NCI-H1930 (cell line): ENCODE measurements at places on chromosomes 6 and 20.

GRCh38 chr6:32396028-32396427, 11.0 kb downstream of the BTNL2 start:
- no peak for DNase-seq

DNA sequence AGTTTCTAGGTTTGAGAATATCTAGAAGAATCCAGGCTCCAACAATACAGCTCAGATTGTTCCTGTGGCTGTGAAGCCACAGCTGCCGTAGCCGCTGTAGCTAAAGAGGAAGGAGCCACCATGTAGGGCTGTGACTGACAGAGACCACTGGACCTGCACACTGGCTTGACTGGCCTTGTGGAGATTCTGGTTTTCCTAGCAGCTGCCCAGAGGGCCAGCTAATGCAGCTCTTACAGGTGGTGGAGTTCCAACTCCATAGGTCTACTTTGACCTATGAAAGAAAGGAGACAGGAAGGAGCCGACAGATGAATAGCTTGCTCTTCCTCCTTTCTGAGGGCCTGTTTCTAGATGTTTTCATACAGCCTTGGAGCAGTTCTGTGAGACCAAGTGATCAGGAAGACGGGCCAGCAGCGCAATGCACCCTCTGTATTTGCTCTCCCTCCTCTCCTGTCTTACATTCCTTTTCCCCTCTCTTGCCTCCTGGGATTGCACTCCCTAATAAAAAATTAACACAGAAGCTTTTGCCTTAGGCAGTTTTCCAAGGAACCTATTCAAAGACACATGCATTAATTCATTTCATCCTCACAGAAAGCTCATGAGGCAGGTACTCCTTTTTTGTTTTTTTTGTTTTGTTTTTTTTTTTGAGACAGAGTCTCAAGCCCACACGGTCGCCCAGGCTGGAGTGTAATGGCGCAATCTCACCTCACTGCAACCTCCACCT, 51.8 kb upstream of the MYB start:
- no peak for DNase-seq

GRCh38 chr6:155883334-155883731, 427.7 kb upstream of the NOX3 start:
- no peak for DNase-seq

DNA sequence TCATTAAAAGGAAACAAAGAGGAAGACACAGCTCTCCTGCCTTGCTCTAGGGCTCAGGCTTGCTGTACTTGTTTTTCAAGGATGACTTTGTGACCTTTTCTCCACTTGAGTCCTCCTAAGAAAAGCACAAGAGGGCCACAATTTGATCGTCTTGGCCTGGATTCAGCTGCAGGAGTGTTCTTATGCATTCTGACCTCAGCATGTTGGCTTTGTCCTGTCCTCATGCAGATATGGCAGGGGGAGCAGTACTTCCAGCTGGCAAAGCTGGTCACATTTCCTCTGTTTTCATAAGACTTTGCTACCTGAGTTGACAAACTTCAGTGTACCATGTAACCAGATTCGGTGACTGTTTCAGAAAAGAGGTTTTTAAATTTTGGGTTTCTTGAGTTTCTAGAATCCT, 30.8 kb downstream of the KDM1B start:
- DNase-seq = no peak

GRCh38 chr20:676967-677366, 1.4 kb upstream of the SCRT2 start:
- no peak for DNase-seq

- DNase-seq = no peak
These were observed 84.7 kb downstream of the TRMT6 start for GRCh38 chr20:5865604-5866003.

DNA sequence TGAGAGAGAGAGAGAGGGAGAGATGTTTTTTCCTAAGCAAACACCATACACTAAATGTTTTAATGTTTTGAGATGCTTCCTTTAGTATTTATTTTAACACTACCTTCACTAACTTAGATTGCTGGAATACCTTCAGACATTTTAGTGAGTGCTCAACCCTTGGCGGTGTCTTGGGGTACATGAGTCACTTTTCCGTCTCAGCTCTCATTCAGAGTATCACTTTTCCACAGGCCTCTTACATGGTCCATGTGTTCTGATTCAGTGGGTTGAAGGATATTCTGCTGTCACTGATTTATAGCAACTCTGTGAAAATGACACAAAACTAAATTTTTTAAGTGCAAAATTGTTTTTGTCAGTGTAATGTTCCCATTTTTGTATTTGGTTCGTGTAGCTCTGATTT, 217.9 kb downstream of the CLVS2 start:
- DNase-seq = no peak

- DNase-seq = no peak
These were observed 1.0 kb downstream of the PXDC1 start for GRCh38 chr6:3750317-3751076.

DNA sequence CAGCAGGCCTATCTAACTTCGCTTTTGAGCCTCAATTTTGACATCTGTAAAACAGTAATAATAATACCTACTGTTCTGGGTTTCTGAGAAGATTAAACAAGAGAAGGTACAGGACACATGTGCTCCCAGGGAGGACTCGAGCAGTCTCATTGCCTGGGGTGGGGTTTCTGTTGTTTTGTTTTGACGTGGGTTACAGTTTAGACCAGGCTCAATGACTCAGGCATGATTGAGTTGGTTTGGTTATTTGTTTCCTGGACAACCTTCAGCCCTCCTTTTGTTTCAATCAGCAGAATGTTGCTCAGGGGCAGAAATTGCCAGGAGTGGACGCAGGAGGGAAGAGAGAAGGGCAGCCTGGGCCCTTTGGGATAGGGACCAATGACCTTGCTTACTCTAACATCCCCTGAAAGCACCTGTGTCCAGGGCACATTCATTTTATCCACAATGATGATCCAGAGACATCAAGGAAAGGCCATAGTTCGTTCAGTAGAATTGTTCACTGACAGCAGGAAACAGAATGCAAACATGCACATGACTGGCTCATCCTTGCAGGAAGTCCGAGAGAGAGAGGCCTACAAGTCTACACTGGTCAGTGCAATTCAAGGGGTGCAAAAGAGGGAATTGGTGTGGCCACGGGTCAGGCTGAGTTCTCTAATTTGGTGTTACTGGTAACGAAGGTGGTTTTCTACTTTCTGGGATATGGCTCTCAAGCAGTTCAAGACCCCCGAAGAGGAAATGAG, 74.5 kb upstream of the MRPS10 start:
- no peak for DNase-seq

- DNase-seq = no peak
These were observed 234.4 kb downstream of the CENPW start for GRCh38 chr6:126574301-126574700.

DNA sequence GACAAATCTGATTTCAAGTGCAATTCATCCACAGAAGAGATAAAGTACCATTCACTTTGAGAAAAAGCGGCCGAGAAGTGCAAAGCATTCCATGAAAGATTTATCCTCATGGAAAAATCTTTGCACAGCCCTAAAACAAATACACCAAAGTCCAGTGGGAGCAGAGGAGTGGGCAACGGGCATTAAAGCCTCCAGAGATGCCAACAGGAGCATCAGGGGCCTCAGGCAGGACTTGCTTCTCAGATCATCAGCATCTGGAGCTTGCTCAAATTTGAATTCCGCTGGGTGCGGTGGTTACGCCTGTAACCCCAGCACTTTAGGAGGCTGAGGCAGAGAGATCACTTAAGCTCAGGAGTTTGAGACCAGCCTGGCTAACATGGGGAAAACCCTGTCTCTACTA, 110.7 kb upstream of the NFATC2 start:
- DNase-seq = no peak

DNA sequence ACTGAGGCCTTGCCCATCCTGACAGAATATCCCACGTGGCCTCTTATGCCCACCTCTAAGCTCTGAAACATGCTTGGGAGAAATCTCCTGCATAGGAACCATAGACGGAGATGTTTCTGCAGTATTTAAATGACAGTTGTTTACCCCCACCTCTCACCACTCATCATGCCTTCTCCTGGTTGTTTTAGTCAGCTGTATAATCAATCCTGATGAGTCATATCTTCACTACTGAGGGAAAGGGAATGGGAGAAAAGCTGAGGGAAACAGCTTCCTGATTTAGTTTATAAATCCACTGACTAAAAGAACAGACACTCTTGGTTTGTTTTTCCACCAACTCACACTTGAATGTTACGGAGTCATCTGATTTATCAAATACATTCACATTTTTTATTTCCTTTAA, 113.2 kb upstream of the TENT5A start:
- no peak for DNase-seq

DNA sequence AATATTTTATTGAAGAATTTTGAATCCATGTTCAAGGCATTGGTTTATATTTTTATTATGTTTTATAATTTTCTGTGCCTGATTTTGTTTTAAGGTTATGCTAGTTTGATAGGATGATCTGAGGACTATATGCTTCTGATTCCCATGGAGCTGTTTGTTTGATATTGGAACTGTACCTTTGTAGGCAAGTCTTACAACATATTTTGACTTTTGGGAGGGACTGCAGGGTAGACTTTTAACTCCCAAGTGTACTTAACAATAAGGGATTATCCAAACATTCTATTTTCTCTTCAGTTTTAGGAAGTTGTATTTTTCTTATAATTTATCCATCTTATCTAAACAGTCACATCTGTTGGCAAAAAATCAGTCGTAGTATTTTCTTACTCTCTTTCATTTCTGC, 82.6 kb downstream of the HIVEP1 start:
- DNase-seq = no peak

DNA sequence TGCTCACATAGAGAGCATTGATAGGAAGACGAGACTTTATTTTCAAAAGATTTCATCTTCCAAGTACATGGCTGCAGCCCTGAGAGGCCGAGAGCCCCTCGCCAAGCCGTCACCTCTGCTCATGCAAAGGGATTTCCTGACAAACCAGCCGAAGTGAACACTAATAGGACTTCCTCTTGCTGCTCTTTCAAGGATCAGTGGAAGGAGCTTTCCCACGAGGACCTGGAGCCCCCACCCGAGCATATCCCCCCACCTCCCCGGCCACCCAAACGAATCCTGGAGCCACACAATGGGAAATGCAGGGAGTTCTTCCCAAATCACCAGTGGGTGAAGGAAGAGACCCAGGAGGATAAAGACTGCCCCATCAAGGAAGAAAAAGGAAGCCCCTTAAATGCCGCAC, 69.3 kb downstream of the PTPN1 start:
- DNase-seq = no peak

DNA sequence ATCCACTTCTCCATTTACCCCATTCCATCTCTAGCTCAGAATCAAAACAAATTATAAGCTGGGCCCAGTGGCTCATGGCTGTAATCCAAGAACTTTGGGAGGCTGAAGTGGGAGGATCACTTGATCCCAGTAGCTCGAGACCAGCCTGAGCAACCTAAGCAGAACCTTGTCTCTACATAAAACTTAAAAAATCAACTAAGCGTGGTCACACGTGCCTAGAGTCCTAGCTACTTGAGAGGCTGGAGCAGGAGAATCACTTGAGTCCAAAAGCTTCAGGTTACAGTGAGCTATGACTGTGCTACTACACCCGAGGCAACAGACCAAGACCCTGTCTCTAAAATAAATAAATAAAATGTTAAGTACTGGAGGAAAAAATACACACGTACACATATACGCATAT, 74.7 kb upstream of the RUNX2 start:
- no peak for DNase-seq

- no peak for DNase-seq
These were observed 2.1 kb upstream of the ECHDC1 start for GRCh38 chr6:127345521-127345920.

- DNase-seq = no peak
These were observed 48.4 kb downstream of the RNGTT start for GRCh38 chr6:88914895-88915598.

- no peak for DNase-seq
These were observed 136.8 kb downstream of the OLIG3 start for GRCh38 chr6:137357263-137357947.

GRCh38 chr6:49423817-49424216, 39.2 kb downstream of the MMUT start:
- no peak for DNase-seq

GRCh38 chr6:39543095-39543494, 182.1 kb downstream of the KIF6 start:
- no peak for DNase-seq

- no peak for DNase-seq
These were observed 207.6 kb downstream of the OGFRL1 start for GRCh38 chr6:71496018-71496721.

DNA sequence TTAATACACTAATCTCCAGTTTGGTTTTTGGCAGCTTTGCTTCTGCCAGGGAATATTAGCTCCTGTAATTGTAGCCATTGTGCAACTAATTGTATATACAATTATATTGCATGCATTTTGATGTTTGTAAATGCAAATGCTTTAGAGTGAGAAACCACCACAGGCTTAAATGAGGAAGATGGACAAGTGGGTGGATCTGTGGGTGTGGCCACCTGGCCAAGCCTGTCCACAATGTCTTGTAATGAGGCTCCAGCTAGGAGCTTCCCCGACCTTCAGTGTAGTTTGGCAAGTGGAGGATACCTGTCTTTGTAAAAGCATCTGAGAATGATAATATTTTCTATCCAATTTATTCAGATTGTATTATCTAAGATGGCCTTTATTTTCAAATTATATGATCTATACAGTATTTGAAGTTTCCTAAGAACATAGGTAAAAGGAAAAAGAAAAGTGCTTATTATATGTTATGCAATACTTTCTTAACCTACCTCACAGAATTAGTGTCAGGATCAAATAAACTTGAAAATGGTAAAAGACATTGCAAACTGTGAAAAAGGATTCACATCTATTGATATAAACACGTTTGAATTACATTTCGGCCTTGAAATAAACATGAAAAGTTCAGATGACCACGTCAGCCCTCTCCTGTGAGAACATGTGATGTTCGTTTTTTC, 49.3 kb upstream of the ARID1B start:
- DNase-seq = no peak

DNA sequence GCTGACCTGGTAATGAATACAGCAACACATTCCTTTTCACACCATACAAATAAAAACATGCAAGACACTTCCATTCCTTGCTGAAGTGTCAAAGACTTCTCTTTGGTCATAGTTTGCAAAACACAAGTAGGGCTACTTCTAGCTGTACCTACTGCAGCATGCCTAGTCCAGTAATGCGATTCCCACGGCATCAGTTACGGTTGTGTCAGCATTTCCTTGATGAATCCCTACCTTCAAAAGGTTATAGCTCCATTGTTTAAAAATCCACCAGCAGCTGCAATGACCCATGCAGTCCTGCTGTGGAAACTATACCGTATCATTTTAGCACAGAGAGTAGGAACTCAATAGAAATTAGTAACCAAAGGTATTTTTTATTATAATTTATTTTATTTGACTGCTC, 1371.5 kb downstream of the EPHA7 start:
- DNase-seq = no peak

- DNase-seq = no peak
These were observed 43.9 kb downstream of the TRPC4AP start for GRCh38 chr20:35048739-35049138.

DNA sequence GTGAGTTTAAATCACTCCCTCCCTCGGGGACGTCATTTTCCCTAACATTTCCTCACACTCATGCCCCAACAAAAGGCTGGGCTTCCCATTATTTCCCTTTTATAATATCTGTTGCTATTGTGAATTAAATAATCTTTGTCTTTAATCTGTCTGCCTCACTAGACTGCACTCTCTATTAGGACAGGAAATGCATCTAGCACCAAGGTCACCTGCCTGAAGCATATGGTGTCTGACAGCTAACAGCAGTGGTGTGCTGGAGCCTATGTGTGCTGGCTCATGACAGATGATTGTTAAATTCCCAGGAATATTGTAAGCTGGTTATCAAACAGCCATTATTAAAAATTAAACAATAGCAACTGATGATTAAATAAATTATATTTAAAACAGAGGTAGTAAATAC, 237.0 kb upstream of the CEP162 start:
- DNase-seq = no peak
